Activated naive CD4-positive, alpha-beta T cell (primary cell): ENCODE measurements at places on chromosomes 3 and 15.

DNA sequence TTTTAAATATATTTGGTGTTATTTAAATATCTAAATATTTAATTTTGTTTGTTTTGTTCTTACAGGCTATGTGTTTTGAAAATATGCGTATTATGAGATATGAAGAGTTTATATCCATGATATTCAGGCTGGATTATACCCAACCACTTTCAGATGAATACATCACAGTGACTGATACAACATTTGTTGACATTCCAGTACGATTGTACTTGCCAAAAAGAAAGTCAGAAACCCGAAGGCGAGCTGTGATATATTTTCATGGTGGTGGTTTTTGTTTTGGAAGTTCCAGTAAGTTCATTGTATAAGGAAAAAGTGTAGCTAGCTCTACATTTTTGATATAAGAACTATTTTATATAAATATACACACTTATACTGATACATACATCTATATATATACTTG lies 6.9 kb downstream of the AADACL2 start:
- DNase-seq = no peak

- no peak for DNase-seq
Measured at GRCh38 chr3:176992978-176993377, 204.3 kb downstream of the TBL1XR1 start.

DNA sequence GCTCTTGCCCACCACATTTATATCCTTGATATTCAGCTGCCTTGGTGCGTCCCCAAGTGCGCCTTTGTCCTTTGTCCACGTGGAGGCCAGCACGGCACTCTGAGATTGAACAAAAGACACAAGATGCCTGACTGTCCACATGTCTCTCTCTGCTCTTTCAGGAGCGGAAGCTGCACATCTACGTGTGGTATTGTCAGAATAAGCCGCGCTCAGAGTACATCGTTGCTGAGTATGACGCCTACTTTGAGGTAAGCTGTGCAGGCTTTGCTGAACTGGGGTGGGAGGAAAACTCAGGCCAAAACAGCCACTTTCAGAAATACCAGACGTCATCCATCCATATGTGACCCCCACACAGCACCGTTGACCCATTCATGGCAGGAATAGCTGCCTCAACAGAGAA lies 72.0 kb upstream of the UMPS start:
- DNase-seq = no peak

GRCh38 chr3:71121429-71122167 lies 461.9 kb downstream of the FOXP1 start:
- no peak for DNase-seq

DNA sequence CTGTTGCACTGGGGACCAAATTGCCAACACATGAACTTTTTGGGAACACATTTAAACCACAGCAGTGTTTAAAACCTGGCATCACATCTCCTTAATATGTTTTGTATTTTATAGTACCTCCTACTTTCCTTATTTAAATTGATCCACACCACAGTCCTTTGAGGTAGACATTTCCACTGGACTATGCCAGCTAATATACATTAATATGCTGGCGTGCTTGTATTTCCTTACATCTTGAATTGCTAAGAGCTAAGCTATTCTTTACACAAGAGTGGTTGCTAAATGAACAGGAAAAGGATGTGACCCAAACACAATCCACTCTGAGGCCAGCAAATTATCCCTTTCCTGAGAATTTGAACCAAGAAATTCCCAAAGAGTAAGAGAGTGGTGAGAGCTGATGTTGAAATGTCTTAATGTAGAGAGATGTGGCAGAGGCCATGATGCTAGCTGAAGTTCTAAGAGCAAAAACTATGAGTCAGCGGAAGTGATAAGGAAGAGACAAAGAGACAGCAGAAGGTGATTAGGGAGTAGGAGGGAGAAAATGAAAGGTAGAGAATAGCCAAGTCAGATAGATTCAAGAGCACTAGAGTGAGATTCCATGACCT lies 131.2 kb downstream of the CD47 start:
- DNase-seq = no peak

DNA sequence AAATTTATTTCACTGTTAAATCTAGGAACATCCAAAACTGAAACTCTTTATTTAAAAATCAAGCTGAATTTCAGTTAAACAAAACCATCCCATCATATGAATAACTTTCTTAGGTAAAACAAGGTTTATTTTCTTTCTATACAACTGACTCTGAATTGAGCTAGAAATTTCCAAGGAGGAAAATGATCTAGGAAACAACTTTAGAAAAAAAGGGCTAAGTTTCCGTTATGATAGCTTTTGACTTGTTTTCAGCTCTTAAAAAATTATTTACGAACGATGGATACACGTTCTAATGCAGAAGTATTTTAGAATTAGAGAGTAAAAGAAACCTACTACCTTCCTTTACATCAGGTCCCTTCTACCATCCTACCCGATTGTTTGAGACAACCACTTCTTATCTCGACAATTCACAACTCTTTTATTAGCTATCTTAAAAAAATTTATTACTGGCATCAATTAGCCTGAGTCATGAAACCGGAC lies 1.8 kb upstream of the IGF1R start:
- no peak for DNase-seq

GRCh38 chr3:118607915-118608820 lies 426.5 kb downstream of the IGSF11 start:
- DNase-seq = no peak

- DNase-seq = no peak
Measured at GRCh38 chr3:48215466-48215865, 7.8 kb upstream of the CAMP start.
